ENCODE measurements at places on chromosomes 6 and 20.
A peak's percentile ranks its signal among the peaks of the same experiment; 100 is the strongest.

- DNase-seq, result no peak
These were observed 35.2 kb downstream of the SYNDIG1 start for GRCh38 chr20:24504331-24505285.

DNA sequence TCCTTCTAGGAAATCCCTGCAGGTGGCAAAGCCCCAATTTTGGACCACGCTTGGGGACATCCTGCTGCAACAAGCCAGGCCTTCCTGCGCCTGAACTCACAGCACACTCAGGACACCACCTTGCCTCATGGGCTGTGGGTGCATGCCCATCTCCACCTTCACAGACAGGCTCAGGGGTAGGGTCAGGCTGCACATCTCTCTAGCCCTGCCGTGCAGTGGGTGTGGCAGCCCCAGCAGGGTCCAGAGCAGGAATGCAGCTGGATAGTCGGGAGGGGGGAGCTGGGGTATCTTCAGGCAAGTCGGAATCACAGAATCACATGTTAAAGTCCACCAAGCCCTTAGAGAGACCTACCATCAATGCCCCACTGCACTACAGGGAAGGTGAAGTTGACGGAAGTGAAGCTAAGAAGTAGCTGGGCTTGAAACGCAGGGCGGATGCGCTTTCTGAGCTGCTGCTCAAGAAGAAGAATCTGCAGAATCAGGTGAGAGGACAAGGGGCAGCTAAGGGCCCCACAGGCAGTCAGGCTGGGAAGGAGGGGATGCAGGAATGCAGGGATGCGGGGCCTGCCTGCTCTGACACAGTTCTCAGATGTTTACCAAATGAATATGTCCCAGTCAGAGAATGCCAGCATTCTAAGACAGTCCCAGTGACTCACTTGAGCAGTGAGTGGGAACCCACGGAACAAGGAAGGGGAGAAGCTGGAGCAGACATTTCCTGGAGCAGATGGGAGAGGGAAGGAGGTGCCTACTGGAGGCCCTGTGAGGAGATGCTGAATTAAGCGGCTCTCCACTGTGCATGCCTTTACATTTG, 11.3 kb downstream of the SERPINB6 start:
- DNase-seq, result peak; percentile 63

DNA sequence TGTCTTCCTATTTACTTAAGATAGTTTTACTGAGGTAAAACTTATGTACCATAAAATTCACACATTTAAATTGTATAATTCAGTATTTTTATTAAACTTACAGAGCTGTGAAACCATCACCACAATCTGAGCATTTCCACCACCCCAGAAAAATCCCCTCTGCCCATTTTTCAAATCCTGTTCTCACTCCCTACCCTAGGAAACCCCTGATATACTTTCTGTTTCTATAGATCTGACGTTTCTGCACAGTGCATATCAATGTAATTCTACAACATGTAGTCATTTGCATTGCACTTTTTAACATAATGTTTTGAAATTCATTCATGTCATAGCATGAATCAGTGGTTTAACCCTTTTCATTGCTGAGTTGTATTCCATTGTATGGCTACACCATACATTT, 96.7 kb upstream of the OPRM1 start:
- no peak for DNase-seq

- DNase-seq, result no peak
These were observed 140.2 kb downstream of the TMEM200A start for GRCh38 chr6:130505808-130506598.

DNA sequence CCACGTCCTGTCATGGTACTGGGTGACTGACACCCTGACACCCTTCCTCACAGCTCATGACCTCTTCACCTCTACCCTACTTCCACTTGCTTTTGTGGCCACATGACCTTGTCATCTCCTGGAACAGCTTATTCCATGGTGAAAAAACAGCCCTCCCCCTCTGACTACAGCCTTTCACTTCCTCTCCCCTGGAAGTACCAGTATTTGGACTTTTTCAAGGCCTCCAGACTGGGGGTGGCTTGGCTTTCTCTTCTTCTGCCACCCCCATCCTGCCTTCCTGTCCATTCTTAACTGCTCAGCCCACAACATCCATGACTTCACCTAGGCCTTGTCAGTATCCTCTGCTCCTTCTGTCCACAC, 168.4 kb downstream of the CARMIL1 start:
- no peak for DNase-seq

All from GM04504 (cell line).